Panc1 (cell line): ENCODE measurements at places on chromosomes 5 and 9. TPM values are rescaled to one million over a fixed set of nuclear protein-coding genes. Genes with fewer than 3 reads are reported as not detected.

RPS14 gene
- 1,959 TPM for total RNA-seq

RASGRF2 gene
- 4.7 TPM for total RNA-seq

MAMDC2 gene
- total RNA-seq: 1.5 TPM

GDNF gene
- total RNA-seq: not detected

PCDHGB1 gene
- 2.0 TPM for total RNA-seq

UHRF2 gene
- 17.2 TPM for total RNA-seq

LIX1 gene
- total RNA-seq: not detected

IRX1 gene
- total RNA-seq: not detected
